CD4-positive, alpha-beta T cell treated with Interferon gamma for 1 hour (primary cell): ENCODE measurements at places on chromosomes 4 and X.

DNA sequence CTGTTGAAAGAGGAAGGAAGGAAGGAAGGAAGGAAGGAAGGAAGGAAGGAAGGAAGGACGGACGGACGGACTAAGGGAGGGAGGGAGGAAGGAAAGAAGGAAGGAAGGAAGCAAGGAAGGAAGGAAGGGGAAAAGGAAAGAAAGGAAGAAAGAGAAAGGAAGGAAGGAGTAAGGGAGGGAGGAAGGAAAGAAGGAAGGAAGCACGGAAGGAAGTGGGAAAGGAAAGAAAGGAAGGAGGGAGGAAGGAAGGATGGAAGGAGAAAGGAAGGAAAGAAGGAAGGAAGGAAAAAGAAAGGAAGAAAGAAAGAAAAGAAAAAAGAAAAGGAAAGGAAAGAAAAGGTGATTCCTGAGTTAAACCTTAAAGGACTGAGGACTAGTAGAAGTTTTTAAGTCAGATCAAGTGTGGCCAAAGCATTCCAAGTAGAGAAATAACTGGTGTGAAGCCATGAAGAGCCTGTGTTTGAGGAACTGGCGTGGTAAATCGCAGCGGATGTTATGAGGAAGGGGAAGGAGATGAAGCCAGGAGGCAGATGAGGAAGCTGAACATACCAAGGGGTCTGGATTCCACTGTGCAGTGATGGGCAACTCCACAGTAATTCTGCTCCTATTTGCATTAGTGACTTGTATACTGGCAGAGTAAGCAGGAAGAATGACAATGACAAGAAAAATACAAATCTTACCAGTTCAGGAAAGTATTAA, 163.5 kb downstream of the MGST2 start:
- peak; percentile 17 for DNase-seq

DNA sequence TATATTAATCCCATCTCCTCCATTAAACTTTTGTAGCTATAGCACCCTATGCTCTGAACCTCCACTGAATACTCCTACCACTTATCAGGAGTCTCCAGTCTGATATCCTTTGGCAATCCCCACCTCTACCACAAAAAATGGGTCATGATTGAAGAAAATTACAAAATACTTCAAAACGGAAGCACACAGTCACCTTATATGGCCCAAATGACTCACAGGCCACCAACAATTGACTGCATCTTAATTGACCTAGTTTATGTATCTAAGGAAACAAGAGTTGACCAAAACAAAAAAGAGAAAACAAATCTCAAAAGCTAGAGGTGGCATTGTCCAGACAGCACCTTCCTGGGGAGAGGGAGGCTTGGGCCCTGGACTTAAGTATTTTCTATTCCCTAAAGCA, 120.0 kb upstream of the DIAPH2 start:
- no peak for DNase-seq

- no peak for DNase-seq
Observed at GRCh38 chrX:25067271-25068172, 51.8 kb upstream of the ARX start.

DNA sequence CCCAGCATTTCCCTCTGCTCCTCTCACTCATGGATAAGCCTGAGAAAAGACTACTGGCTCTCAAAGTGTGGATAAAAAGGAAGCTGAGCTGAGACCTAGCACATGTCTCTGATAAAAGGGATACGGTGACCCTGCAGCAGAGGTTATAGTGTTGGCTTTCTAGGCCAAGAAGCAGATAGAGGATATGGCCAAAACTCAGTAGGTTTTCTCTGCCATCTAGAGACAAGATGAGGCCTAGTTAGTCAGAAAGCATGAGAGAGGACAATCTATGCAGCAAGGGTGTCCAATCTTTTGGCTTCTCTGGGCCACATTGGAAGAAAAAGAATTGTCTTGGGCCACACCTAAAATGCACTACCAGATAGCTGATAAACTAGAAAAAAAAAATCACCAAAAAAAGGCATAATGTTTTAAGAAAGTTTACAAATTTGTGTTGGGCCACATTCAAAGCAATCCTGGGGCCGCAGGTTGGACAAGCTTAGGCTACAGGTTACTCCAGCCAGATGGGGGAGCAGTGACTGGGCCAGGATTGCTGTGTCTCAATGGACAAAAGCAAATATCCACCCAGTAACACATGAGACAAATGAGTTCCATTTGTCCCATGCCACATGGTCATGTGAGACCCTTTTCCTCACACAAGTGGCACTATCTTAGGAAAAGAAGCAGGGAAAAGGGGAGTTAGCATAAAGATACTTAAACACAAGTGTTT, 411.4 kb downstream of the INPP4B start:
- DNase-seq: no peak

DNA sequence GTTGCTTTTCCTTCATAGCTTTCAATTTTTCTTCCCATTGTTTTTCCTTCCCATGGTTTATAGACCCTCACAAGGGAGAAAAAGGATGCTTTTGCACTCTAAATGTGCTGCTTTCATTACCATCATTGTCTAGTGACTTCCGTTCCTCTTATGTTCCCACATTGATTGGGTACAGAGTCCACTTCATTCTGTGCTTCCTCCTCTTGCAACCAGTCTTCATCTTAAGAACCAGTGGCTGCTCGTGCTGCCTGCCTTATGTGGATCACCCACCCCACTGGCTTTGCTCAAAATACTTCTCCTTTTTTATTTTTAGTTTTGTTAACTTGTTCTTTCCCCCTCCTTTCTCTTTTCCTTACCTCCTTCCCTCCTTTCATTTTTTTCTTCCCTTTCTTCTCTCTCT, 76.5 kb upstream of the BOD1L1 start:
- no peak for DNase-seq

DNA sequence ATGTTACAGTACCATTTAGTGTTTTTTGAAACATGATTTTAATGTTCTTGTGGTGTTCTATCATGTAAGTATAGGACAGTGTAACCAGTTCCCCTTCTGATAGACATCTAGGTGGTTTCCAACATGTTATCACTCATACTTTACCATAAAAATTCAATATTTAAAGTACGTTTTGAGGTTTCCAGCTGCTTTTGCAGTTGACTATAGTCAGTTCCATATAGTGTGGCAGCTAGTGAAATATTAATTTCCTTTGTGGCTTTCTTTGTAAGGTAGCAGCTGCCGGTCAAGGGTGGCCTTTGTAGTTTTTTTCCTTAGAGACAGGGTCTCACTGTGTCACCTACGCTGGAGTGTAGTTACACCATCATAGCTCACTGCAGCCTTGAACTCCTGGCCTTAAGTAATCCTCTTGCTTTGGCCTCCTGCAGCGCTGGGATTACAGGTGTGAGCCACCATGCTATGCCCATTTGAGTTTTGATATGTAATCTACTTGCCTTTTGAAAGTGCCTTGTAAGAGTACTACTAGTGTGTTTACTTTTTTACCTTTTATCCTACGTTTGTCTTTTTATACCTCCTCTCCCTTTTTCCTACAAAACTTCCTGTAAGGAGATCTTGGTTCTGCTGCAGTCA, 63.0 kb downstream of the ARHGAP10 start:
- no peak for DNase-seq

DNA sequence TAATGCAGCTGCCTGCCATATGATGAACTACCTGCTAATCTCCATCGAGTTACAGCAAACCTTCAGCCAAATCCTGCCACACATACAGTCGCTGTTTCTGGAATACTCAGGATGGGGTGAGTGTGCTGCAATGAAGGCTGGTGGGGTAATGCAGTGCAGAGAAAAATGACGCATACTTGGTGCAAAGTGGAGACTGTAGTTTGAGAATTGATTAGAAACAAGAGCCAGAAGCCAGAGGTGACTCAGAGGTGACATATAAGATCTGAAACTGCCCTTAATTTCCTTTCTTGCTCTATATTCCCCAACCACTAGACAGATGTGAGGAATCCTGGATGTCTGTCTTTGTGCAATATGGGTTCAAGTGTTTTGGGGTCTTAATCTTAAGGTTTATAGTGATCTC, 22.0 kb downstream of the C4orf54 start:
- no peak for DNase-seq

GRCh38 chrX:129997086-129997485, 14.7 kb downstream of the BCORL1 start:
- no peak for DNase-seq

GRCh38 chrX:23901805-23902204, 5.9 kb downstream of the APOO start:
- DNase-seq: peak; percentile 23

DNA sequence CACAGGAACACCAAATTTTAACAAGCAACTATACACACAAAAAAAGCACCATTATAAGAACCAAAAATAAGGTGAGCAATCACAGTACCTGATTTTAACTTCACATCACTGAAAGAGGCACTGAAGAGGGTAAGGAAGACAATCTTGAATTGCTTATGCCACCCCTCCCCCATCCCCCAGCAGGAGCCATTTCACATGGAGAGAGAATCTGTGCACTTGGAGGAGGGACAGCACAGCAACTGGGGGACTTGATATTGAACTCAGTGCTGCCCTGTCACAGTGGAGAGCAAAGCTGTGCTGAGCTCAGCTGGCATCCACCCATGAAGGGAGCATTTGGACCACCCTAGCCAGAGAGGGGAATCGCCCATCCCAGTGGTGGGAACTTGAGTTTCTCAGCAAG, 56.0 kb downstream of the NUDT11 start:
- DNase-seq: no peak

GRCh38 chr4:60657807-60658206, 542.3 kb upstream of the ADGRL3 start:
- DNase-seq: no peak

DNA sequence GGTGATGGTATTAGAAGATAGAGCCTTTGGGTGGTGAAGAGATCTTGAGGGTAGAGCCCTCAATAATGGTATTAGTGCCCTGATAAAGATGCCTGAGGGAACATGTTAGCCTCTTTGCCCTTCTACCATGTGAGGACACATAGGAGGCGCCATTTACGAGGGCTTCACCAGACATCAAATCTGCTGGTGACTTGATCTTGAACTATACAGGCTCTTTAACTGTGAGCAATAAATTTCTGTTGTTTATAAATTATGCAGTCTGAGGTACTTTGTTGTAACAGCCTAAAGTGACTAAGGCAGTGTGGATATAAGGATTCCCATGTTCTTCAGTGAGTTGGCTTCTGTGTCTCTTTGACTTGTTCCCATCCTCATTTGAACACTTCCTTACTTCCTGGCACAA, 11.8 kb downstream of the MOB1B start:
- DNase-seq: no peak

DNA sequence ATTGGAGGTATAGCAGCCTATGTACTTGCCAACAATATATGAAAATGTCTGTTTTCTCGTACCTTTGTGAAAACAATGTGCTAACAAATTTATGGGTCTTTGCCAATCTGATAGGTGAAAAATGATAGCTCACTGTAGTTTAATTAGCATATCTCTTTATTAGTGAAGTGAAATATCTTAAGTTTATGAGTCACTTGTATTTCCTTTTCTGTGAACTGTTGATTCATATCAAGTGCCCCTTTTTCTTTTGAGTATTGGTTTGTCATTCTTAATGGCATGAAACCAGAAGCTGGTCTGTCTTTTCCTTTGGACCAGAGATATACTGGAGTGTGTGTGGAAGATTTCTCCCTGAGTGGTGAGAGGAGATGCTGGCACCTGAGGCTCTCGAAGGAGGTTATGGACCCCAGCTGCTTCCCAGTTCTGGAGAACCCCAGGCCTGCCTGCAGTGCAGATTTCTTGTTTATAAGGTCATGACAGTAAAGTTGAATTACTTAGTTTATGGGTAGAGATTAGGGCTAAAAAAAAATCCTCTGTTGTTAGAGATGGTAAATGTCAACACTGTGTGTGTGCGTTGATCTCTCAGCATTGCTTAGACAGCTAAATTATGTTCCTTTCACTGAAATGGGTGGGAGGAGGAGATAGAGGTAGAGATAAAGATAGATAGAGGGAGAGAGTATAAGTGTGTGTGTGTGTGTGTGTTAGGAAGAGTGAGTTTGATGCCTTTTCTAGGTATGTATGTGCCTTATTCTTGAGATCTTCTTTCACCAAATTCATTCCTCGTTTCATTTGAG, 89.9 kb downstream of the REPS2 start:
- no peak for DNase-seq

GRCh38 chrX:57573754-57574153, 18.1 kb upstream of the ZXDB start:
- no peak for DNase-seq

GRCh38 chrX:107480272-107480671, 30.8 kb downstream of the FRMPD3 start:
- no peak for DNase-seq

DNA sequence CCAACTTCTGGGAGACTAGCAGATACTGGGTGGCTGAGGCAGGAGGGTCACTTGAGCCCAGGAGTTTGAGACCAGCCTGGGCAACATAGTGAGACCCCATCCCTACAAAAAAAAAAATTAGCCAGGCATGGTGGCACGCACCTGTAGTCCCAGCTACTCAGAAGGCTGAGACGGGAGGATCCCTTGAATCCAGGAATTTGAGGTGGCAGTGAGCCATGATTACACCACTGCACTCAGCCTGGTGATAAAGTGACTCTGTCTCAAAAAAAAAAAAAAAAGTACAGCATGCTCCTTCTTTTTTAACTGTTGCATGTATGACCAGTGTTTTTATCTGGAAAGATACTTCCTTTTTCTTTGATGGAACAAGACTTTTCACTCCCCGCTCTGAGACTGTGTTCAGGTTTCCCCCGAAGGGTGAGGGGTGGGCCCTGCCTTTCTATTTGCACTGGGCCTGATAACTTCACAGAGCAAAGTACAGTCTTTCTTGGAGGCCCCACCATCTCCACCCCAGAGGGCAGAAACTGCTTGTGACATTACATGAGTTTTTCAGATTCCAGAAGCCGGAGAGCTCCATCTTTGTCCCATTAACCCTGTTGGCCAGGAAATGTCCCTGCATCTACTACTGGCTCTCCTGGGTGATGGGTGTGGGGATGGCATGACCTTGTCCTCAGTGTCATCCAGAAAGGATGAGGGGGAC, 35.2 kb downstream of the NYX start:
- no peak for DNase-seq

- no peak for DNase-seq
Observed at GRCh38 chr4:3407171-3407771, 34.5 kb upstream of the HGFAC start.

GRCh38 chrX:44937606-44938005, 64.6 kb downstream of the KDM6A start:
- DNase-seq: no peak

GRCh38 chrX:149641432-149641831, 9.8 kb upstream of the TMEM185A start:
- DNase-seq: no peak

DNA sequence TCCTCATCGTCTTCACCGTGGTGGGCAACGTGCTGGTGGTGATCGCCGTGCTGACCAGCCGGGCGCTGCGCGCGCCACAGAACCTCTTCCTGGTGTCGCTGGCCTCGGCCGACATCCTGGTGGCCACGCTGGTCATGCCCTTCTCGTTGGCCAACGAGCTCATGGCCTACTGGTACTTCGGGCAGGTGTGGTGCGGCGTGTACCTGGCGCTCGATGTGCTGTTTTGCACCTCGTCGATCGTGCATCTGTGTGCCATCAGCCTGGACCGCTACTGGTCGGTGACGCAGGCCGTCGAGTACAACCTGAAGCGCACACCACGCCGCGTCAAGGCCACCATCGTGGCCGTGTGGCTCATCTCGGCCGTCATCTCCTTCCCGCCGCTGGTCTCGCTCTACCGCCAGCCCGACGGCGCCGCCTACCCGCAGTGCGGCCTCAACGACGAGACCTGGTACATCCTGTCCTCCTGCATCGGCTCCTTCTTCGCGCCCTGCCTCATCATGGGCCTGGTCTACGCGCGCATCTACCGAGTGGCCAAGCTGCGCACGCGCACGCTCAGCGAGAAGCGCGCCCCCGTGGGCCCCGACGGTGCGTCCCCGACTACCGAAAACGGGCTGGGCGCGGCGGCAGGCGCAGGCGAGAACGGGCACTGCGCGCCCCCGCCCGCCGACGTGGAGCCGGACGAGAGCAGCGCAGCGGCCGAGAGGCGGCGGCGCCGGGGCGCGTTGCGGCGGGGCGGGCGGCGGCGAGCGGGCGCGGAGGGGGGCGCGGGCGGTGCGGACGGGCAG, 792 bp downstream of the ADRA2C start:
- no peak for DNase-seq
